ENCODE measurements at places on chromosomes 6 and 20. TPM values are rescaled to one million over a fixed set of nuclear protein-coding genes. Genes with fewer than 3 reads are reported as not detected.

Gene TRAPPC3L
- total RNA-seq, result not detected

Gene TGM3
- 0.12 TPM for total RNA-seq

Gene MDFI
- total RNA-seq, result 0.49 TPM

Gene SYTL3
- total RNA-seq, result 1.7 TPM

Gene BICRAL
- 2.5 TPM for total RNA-seq

Gene WFDC12
- total RNA-seq, result not detected

Gene ECT2L
- not detected for total RNA-seq

Gene AVP
- total RNA-seq, result not detected

Gene MYCT1
- not detected for total RNA-seq

Gene SLC22A7
- not detected for total RNA-seq

Gene PPP1R16B
- 0.11 TPM for total RNA-seq

Gene MCHR2
- not detected for total RNA-seq
